ENCODE measurements at places on chromosomes 1 and 21.

- DNase-seq = peak; percentile 5
Observed at GRCh38 chr1:248372394-248372793, 3.2 kb upstream of the OR2T6 start.

- DNase-seq = peak; percentile 92
Observed at GRCh38 chr1:235943581-235944114, 76.9 kb upstream of the LYST start.

- DNase-seq = peak; percentile 74
Observed at GRCh38 chr1:84406346-84406861, 8.1 kb downstream of the DNASE2B start.

DNA sequence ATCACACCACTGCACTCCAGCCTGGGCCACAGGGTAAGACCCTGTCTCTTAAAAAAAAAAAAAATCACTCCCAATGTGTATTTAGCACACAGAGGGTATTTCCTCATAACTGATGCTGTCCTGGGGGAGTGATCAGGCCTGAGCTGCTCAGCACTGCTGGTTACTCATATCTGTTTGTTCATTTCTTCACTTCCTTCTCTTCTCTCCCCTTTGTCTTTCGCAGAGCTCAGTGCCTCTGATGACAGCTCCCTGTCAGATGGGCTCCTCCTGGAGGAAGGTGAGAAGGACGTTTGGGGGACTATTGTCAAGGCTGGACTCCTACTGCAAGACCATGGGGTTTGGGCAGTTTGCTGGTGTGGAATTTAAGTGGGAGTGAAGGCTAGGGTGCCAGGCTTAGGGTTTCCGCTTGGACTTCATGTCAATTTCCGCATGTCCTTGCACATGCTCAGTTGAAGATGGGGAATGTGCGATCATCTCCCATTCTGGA, 13.0 kb downstream of the INAVA start:
- DNase-seq = peak; percentile 41

DNA sequence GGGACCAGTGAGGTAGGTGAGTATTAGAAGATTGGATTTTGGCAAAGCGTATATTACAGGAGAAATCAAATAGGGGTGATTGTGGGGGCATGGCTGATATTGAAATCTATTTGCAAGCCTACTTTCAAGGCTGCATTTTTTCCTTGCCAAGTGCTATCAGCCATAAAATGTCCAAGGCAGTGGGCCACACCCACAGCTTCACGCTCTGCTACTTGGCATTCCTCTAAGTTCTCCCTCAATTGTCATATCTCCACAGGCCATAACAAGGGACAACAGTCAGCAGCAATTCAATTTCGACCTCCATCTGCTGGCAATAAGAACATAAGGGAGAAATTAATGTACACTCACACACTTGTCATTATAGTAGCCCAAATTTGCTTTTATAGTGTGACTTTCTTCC, 667.1 kb upstream of the PKN2 start:
- DNase-seq = no peak

- DNase-seq = no peak
Observed at GRCh38 chr1:34907487-34908090, 21.9 kb downstream of the DLGAP3 start.

DNA sequence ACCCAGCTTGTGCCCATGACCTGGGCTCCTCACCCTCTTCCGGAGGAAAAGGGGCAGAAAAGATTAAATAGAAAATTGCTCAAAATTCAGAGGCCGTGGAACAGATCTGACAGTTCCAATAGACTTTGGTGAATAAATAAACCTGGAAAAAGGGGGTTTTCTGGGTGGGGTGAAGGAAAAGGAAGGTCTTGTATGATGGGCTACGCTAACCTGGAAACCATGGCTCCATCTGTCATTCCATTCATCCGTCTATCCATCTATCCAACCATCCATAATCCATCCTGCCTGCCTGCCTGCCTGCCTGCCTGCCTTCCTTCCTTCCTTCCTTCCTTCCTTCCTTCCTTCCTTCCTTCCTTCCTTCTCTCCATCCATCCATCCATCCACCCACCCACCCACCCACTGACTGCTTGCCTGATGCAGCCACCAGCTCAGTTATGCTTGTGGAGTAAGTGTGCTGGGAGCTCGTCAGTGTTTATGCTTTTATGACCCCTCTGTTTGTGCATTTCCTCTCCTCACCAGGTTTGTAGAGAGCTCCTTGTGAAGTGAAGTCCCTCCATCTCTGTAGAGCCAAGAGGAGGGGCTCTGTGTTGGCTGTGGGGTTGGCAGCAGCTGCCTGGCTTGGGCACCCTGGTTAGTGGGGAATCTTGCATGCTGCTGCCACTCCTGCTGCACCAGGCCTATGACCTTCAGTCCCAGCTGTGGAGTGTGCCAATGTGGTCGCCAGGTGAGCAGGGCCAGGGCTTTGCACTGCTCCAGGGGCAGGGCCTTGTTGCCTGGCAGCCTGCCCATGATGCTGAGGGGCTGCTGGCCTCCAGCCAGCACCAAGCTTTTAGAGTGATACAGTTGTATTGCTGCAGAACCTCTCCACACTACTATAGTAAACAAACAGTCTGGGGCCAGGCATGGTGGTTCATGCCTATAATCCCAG, 16.0 kb upstream of the POU3F1 start:
- no peak for DNase-seq

DNA sequence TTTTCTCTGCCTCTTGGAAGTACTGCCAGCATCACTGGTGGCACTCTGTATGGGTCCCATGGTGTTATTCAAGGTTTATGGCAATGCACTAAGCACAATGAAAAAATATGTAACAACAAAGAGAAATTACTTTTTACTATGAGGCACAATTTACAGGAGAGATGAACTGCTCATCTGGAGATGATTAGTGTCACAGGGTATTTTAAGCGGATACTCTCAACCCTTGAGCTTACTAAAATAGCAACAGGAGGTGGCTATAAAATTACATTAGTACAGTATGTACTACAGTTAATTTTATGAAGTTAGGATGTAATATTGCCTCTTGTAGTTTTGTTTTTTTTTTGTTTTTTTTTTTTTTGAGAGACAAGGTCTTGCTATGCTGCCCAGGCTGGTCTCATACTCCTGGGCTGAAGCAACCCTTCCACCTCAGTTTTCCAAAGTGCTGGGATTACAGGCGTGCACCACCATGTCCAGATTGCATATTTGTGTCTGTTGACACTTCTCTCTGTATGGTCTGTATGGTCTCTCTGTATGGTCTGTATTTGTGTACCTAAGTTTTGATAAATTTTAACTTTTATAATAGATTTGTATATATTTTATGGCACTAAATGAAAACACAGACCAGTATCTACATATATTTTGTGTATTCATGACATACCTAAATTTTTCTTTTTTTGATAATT, 175.6 kb upstream of the HP1BP3 start:
- DNase-seq = no peak

- DNase-seq = peak; percentile 28
Observed at GRCh38 chr1:117535821-117536220, 70.0 kb upstream of the TENT5C start.

DNA sequence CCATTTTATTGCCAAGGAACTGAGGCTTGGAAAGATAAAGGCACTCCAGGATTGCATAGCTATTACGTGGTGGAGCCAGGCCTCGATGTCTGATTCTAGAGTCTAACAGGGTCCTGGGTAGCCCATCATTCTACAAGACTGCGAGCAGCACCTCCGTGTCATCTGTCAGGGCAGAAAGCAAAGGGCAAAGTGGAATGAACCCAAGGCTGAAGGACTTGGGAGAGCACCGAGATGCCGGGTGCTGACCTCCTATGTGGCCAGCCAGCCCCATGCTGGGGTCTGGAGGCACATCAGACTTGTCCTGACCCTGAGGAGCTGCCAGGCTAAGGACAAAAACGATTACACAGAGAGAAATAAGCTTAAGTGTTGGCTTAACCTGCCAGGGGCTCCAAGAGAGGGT, 62.3 kb downstream of the MRPL37 start:
- DNase-seq = no peak

DNA sequence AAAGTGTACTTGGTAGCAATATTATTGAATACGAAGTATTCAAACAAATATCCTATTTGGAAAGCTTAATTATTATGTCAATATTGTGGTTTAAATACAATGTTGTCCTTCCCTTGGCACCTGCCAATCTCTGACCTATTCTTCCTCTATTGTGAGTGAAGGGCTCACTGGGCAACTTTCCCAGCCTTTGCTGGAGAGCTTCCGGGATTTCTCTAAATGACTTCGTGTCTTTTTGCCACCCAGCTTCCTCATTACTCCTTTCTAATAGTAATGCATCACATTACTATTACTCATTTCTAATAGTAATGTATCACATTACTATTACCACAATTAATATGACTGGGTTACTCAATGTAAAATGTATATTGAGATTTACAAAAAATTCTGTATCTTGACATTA, 880.6 kb downstream of the BRINP3 start:
- no peak for DNase-seq

DNA sequence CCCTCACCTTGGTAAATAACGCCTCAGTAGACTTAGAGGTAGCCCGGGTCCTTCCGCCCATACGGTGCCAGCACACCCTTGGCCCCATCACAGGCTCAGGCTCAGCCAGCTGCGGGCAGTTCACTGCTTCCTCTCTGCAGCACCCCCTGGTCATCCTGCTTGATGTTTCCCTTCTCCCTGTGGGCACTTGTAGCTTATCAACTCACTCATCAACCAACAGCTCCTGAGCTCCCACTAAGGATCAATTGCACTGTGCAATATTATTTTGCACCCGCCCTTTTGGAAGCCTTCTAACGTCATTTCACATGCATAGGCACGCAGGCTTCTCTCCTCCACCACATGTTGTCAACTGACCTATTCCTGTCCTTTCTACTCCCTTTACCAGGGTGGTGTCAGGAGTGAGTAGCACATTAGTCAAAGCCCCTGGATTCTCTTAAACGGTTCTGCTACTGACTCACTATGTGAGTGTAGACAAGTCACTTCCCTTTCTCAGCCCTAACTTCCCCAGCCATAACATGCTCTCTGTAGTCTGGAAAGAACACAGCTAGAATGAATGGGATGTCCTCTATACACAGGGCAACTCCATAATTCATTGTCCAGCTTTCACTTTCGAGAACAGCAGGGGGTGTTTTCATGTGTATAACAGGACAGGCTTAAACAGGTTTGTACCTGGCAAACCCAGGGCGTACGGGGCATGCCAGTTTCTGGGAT, 47.1 kb upstream of the IRF2BP2 start:
- peak; percentile 100 for DNase-seq

GRCh38 chr1:183515002-183515689, 42.8 kb downstream of the SMG7 start:
- DNase-seq = peak; percentile 82

DNA sequence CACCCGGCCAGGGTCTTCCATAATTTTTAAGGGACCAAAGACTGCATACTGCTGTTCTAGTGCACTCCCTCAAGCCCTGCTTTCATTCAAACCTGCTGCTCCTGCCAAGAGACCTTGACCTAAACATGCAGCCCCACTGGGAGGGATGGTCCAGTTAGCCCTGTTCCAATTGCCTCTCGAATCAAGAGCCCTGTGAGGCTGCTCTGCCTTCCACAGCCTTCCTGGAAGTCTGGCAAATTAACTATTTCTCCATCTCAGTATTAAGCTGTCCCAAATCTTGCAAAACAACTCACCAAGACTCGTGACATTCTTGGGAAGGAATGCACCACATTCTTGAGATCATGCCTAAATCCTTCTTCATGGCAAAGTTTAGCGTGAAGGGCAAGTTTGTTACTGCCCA, 231.3 kb downstream of the C1orf94 start:
- no peak for DNase-seq

GRCh38 chr1:226960944-226961765, 21.1 kb downstream of the COQ8A start:
- DNase-seq = no peak

DNA sequence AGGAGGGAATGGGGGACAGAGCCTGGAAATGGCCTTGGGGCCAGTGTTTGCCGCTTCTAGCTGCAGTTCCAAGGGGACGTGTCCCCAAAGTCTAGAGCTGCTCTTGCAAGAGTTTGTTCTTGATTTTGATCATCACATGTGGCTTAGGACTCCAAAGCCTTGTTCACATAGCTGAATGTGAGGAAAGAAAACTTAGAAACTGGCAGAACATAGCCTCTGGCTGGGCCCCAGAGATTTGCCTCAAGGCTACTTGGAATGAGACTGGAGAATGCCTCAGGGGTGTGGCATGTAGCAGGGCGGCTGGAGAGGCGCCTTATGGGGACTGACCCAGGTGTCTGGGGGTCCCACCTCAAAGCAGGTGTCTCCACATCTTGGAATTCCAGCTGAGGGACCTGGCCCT, 2.3 kb downstream of the PDXK start:
- no peak for DNase-seq

DNA sequence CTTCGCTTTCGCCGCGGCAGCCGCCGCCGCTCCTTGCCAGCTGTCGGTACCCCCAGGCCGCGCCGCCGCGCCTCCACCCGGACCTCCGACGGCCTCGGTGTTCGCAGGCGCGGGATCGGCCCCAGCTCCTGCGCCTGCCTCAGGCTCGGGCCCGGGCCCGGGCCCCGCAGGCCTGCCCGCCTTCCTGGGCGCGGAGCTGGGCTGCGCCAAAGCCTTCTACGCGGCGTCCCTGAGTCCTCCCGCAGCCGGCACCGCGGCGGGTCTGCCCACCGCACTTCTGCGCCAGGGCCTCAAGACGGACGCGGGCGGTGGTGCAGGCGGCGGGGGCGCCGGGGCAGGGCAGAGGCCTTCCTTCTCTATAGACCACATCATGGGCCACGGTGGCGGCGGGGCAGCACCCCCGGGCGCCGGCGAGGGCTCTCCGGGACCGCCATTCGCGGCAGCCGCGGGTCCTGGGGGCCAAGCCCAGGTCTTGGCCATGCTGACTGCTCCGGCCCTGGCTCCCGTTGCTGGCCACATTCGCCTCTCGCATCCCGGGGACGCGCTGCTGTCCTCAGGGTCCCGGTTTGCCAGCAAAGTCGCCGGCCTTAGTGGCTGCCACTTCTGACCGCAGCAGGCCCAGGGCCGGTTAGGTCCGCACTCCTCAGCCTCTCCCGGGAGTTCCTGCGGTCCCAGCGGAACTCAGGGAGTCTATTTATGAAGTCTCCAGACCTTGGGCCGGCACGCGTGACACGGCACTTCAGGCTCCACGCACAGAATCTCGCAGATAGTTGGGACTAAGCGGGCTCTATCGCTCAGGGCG, 1.4 kb downstream of the FOXD2 start:
- no peak for DNase-seq

All from HT1080 (cell line).